NCI-H1694 (cell line): ENCODE measurements at places on chromosomes 2 and 18.

DNA sequence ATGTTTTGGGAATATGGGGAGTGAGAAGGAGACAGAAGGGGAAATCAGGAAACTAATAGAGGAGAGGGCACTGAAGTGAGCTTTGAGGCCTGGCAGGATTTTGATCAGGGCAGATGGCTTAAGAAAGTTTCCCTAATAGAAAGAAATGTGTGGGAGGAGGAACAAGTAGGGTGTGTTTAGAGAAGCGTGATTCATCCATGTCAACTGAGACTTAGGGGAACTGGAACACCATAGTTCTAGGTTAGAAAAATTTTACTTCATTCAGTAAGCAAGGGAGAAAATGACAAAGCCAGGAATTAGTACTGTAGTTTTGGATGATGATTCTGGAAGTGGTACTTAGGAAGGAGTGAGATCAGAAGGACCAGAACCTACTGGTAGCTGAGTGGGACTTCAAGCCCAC lies 296.0 kb downstream of the PLCL1 start:
- no peak for DNase-seq

DNA sequence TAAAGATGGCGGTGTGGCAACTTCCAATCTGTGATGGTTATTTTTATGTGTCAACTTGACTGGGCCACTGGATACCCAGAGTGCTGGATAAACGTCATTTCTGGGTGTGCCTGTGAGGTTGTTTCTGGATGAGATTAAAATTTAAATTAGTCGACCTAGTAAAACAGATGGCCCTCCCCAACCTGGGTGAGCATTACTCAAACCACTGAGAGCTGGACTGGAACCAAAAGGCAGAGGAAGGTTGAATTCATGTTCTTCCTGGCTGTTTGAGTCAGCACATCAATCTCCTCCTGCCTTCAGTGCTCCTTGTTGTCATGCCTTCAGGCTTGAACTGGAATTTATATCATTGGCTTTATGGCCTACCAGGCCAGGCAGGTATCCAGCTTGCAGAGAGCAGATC lies 190.8 kb upstream of the RGPD4 start:
- DNase-seq: no peak

DNA sequence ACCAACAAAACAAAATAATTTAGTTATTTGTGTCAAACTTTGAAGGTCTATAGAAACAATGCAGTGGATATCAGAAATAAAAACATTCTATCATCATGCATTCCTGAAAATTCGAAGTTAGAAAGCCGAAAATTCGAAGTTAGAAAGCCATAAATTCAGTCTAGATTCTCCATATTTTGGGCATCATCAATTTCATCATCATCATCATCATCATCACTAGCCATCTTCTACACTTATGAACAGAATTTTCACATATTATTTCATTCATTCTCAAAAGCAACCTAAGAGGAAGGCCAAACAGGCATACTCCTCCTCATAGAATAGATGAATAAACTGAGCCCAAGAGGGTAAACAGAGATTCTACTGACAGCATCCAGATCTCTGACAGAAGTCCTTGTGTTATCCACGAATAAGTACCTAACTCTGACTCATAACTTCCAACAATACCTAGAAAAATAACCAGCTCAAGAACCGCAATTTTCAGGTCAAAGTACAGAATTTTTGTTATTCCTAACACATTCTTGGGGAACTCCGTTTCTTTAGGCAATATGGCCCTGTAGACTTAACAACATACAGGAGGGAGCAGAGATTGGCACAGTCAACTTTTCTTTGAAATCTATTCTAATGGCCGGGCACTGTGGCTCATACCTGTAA lies 84.7 kb downstream of the TCF4 start:
- no peak for DNase-seq

DNA sequence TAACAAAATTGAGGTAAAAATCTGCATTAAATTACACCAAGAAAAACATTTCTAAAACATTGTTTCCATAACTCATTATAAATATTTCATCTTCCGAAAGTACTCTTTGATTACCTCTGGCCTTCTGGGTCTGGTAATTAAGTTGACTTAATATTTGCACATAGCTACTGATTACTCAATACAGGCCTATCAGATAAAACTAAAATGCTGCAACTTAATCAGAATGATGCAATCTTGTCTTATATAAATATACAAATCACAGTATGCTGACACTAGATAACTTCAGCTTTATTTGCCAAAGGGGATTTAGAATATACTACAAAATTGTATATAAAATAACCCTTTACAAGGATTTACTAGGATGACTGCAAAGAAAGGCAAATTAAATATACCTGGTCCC lies 49.3 kb downstream of the SLC35F5 start:
- DNase-seq: no peak

DNA sequence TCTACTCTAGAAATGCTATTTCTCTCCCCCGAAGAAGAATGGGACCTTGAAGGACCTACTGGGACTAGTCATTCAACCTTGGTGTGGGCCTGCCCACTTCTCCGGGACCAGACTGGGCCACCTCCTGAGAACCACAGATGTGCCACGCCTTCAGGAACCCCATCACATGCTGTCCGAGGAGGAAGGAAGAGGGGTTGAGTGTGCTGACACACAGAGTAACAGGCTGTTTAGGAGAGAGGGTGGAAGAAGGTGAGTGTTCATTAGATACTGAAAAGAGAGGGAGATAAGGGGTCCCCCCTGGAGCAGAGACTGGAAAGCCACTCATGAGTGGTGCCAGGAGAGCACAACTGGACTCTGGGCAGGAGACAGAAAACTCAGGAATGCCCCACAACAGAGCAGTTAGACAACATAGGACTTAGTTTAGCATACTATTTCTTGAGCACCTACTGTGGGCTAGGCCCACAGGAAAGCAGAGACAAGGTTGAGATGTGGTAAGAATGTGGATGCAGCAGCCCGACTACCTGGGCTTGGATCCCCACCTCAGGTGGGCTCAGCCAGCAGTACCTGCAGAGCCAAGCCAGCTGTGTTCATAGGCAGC lies 286.4 kb upstream of the NCKAP5 start:
- DNase-seq: no peak

DNA sequence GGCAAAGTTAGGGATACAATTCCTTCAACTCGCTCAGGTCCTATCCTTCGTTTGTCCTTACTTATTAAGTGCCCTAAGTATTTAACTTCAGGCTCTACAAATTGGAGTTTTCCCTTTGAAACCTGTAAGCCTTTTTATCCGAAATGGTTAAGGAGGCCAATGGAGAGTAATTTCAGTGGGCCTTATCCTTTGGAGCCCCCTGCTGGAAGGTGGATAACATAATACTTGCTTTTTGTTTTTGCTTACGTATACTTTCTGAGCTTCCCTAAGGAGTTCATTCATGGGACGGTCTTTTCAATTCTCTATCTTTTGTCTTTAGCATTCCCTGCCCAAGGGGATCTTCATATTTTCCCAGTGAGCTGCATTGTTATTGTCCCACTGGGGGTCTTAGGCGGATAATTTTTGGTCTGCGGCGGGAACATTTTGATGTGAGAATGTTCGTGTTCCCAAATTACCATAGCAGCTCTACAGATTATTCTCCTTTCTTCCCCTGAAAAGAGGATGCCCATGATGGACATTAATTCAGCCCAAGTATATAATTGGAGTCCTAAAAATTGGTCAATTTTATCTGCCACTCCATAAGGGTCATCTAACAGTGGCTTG lies 34.4 kb upstream of the TRAPPC8 start:
- peak; percentile 25 for DNase-seq

DNA sequence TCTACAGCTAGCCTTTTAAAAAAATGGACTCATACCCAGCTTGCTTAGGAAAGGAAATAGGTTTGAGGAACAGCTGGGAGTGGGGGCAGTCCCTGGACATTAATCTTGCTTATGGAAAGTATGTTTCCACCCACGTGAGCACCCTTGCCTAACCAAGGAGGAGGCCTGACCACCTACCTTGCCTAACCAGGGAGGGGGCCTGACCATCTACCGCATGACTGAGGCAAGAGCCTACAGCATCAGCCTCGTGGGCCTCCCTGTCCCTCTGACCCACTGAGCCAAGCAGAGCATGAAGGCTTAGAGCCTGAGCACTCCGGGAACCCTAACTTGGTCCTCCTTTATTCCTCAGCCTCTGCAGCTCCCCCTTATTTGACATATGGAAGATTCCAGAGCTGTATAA lies 20.2 kb downstream of the PRKAG3 start:
- no peak for DNase-seq

GRCh38 chr2:2653231-2653630 lies 322.2 kb upstream of the MYT1L start:
- DNase-seq: no peak

DNA sequence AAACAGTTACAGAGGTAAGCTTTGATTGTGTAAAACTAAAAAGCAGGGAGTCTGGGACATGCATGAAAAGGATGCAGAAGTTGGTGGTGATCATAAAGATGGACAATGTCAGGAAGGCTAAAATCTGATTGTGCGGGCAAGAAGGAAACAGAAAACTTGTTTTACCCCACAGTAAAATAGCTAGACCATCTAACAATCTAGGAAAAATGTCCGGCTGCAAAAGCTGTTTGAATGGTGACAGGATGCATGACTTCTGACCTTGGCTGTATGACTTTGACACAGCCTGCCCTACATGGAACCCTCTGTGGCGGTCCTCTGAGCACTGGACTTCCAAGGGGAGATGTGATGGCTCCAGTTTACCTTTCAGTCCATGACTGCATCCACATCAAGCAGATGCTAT lies 93.6 kb downstream of the RAPH1 start:
- no peak for DNase-seq

DNA sequence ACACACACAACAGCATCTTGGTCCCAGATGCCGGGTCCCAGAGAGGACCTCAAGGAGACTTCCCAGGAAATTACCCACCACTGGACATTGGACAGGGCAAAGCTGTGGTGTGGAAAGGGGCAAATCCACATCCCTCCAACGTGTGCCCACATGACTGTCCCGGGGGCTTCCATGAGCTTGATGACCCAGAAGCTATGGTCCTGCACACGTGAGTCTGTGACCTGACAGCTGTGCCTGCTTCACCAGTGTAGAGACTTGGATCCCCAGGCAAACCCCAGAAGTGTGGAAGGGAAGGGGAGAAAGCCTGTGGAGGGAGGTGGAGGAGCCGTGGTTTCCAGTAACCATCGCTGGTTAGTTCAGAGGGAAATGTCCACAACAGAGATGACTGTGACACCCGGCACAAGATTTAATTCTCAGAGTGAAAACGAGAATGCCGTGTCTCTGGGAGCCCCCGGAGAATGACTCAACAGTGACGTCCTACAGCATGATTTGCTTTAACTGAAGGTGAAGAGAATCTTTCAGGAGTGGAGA lies 19.1 kb upstream of the GPR55 start:
- DNase-seq: no peak

- peak; percentile 10 for DNase-seq
Measured at GRCh38 chr2:154992826-154993225, 294.3 kb downstream of the KCNJ3 start.

- DNase-seq: no peak
Measured at GRCh38 chr2:128069769-128070168, 21.2 kb upstream of the UGGT1 start.

- DNase-seq: no peak
Measured at GRCh38 chr18:49321797-49322461, 138.5 kb downstream of the DYM start.

GRCh38 chr2:15650616-15651366 lies 59.1 kb downstream of the DDX1 start:
- DNase-seq: no peak

DNA sequence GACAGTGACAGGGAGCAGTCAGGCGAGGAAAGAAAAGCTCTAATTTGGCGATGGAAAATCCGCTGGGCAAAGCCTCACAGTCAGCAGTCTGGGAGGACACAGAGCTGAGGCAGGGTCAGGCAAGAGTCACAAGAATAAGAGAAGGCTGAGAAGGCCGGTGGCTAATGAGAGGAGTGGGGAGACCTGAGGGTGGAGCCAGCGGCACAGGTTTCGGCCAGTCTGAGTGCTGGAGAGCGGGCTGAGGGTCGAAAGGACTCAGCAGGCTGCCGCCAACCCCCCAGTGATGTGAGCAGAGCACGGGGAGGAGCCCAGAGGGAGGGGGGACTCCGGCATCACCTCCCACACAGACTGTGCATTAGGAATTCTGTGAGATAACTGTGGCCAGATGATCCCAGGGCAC lies 500.6 kb upstream of the MYT1L start:
- DNase-seq: no peak

GRCh38 chr18:44957461-44957860 lies 276.8 kb downstream of the SETBP1 start:
- no peak for DNase-seq

DNA sequence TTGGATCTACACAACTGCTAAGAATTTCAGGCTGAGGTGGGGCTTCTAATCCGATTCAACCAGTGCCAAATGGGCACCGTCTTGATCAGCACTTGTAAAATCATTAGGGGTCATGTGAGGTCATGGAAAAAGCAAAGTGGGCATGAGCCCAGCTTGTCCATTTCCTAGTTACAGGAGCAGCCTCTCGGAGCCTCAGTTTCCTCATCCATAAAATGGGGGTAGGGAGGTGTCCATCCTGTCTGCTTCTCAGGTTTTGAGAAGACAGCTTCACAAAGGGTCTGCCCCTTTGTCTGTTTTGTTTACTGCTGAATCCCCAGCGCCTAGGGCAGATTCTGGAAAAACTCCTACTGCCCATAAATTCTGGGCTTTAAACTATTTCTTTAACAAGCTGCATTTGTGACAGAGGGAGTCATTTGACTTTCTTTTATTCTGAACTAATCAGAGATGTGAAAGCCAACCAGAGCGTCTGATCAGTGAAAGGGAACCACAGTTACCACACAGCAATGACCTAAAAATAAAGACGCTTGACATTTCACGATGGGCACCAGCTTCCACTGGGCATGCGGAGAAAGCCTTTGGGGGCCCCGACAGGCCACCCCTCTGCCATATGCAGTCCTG lies 38.9 kb downstream of the DNMT3A start:
- no peak for DNase-seq

DNA sequence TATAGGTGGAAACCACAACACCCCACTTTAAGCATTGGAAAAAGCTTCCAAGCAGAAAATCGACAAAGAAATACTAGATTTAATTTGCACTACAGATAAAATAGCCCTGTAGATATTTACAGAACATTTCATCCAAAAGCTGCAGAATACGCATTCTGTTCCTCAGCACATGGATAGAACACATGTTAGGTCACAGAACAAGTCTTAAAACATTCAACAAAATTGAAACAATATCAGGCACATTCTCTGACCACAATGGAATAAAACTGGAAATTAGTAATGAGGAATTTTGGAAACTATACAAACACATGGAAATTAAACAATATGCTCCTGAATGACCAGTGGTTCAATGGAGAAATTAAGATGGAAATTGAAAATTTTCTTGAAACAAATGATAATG lies 27.8 kb upstream of the XDH start:
- DNase-seq: no peak

DNA sequence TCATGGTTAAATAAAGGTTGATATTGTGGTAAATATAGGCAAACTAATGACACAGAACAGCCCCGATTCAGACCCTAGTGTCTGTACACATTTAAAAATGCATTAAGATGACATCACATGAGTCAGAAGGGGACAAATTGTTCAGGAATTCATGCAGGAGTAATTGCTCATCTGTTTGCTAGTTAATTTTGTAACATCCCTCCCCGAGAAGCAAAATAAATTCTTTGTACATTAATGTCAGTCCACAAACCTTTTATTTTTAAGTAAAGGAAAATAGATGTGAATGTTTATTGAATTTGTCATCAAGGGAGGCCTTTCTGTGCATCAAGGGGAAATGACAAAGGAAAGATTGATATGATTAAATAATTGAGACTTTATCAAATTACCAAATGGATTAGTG lies 69.9 kb downstream of the SH3BP4 start:
- DNase-seq: peak; percentile 24

- no peak for DNase-seq
Measured at GRCh38 chr18:74994502-74995418, 214.2 kb downstream of the PTGR3 start.
